SK-N-SH (cell line): ENCODE measurements at places on chromosomes 12 and 14. TPM values are rescaled to one million over a fixed set of nuclear protein-coding genes. Genes with fewer than 3 reads are reported as not detected.

GRCh38 chr12:99413751-99414150 lies 233.8 kb upstream of the GARIN6 start:
- H3K36me3 ChIP-seq: no peaks in the 10 kb centered on the region
- H3K4me1 ChIP-seq: no peaks in the 10 kb centered on the region
- DNase-seq: no peak
- H3K27me3 ChIP-seq: no peaks in the 10 kb centered on the region

BBS10 gene
- polyA plus RNA-seq: 5.6 and 9.2 TPM in 2 replicates

A2ML1 gene
- polyA plus RNA-seq: not detected in 2 replicates

PLEKHD1 gene
- polyA plus RNA-seq: 0.03 and 0.05 TPM in 2 replicates

TAS2R31 gene
- polyA plus RNA-seq: 0.16 and 0.39 TPM in 2 replicates

- H3K27ac ChIP-seq: peak overlapping the region; percentile 92
- peak; percentile 32 for DNase-seq
- no peaks in the 10 kb centered on the region for H3K27me3 ChIP-seq
- H3K4me1 ChIP-seq: no peaks in the 10 kb centered on the region
- no peaks in the 10 kb centered on the region for H3K36me3 ChIP-seq
Measured at GRCh38 chr12:39619316-39619659, 315 bp downstream of the ABCD2 start.

GRCh38 chr14:93239869-93240677 lies 33.0 kb downstream of the UBR7 start:
- peaks cover 24% of the 10 kb centered on the region for H3K36me3 ChIP-seq
- H3K27ac ChIP-seq: peak overlapping the region; percentile 20; the same call in 1 of the 2 replicates
- H3K4me3 ChIP-seq: no peak overlapping the region
- no peaks in the 10 kb centered on the region; the same call in 1 of the 2 replicates for H3K4me1 ChIP-seq
- DNase-seq: no peak
- H3K27me3 ChIP-seq: no peaks in the 10 kb centered on the region

PTPRR gene
- 1.4 and 5.5 TPM in 2 replicates for polyA plus RNA-seq

TPPP2 gene
- polyA plus RNA-seq: not detected in 2 replicates

GRCh38 chr12:124201248-124201647 lies 93.6 kb upstream of the RFLNA start:
- H3K4me3 ChIP-seq: no peak overlapping the region
- H3K4me1 ChIP-seq: no peaks in the 10 kb centered on the region

- peak overlapping the region; percentile 89 for H3K27ac ChIP-seq
- no peaks in the 10 kb centered on the region for H3K36me3 ChIP-seq
- H3K27me3 ChIP-seq: no peaks in the 10 kb centered on the region
- peaks cover 17% of the 10 kb centered on the region; the same call in 1 of the 2 replicates for H3K4me1 ChIP-seq
Measured at GRCh38 chr12:19965196-19966038, 402.9 kb upstream of the PDE3A start.

DNA sequence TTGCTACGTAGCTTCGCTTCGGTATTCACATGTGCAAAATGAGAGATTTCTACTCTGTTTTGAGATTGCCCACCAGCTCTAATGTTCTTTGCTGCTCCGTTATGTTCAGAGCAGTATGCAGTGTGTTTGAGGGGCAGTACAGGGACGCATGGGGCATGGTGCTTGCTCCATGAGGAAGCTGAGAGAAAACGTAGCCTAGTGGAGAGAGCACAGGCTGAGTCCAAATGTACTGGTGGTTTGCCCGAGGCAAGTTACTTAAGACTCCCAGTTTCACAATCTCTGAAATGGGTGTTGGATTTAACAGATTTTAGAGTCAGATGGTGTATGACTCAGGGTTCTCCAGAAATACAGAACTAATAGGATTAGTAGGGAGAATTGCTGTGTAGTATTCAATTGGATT lies 310.5 kb downstream of the ETNK1 start:
- H3K4me1 ChIP-seq: no peaks in the 10 kb centered on the region; the same call in 1 of the 2 replicates
- H3K27me3 ChIP-seq: no peaks in the 10 kb centered on the region
- DNase-seq: no peak
- no peaks in the 10 kb centered on the region for H3K36me3 ChIP-seq

- H3K27ac ChIP-seq: no peak overlapping the region
- no peak for DNase-seq
- H3K27me3 ChIP-seq: no peaks in the 10 kb centered on the region
- no peak overlapping the region for H3K4me3 ChIP-seq
Measured at GRCh38 chr14:104263675-104264358, 125.4 kb downstream of the KIF26A start.

IL26 gene
- polyA plus RNA-seq: not detected in 2 replicates

DNA sequence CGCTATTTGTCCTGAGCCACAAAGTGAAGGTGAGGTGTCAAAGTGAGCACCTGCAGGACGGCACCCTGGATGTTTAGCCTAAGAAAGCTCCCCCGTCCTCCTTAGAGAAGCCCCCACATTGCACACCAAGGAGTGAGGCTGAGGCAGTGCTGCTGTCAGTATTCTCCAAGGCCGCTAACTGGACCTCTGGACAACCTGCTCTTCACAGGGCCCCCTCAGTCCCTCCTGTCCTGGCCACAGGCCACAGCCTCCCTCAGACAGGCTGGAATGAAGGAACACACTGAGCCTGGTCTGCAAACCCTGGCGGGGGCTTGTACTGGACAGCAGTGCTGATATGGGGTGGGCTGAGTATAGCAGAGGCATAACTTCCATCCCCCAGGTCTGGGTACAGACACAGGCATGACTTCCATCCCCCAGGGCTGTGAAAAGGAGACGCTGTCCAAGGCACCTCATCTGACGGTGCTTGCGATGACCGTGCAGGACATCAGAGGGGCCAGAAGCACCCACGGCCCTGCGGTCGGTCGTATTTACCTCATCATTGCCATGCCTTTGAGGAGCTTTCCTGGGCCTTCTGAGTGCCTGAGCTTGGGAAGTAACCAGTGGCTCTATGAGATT lies 82.4 kb upstream of the DIO3 start:
- no peaks in the 10 kb centered on the region for H3K36me3 ChIP-seq
- H3K4me1 ChIP-seq: no peaks in the 10 kb centered on the region
- H3K27ac ChIP-seq: no peak overlapping the region; the same call in 1 of the 2 replicates
- H3K4me3 ChIP-seq: no peak overlapping the region

- peaks cover 16% of the 10 kb centered on the region; the same call in 1 of the 2 replicates for H3K4me1 ChIP-seq
- H3K27ac ChIP-seq: no peak overlapping the region
- H3K36me3 ChIP-seq: no peaks in the 10 kb centered on the region
- H3K4me3 ChIP-seq: no peak overlapping the region
- no peak for DNase-seq
- no peaks in the 10 kb centered on the region for H3K27me3 ChIP-seq
Measured at GRCh38 chr14:72610831-72611200, 283.1 kb downstream of the DPF3 start.

GRCh38 chr14:101844219-101844618 lies 82.7 kb downstream of the PPP2R5C start:
- DNase-seq: no peak
- peaks cover 18% of the 10 kb centered on the region for H3K36me3 ChIP-seq
- no peak overlapping the region for H3K4me3 ChIP-seq
- H3K4me1 ChIP-seq: no peaks in the 10 kb centered on the region

NXPH4 gene
- 0.18 and 0.31 TPM in 2 replicates for polyA plus RNA-seq

PMCH gene
- polyA plus RNA-seq: not detected in 2 replicates
